KG1 (cell line): ENCODE measurements at places on chromosomes 5 and 9.

GRCh38 chr9:27491154-27491553, 32.9 kb upstream of the IFNK start:
- no peak for DNase-seq

DNA sequence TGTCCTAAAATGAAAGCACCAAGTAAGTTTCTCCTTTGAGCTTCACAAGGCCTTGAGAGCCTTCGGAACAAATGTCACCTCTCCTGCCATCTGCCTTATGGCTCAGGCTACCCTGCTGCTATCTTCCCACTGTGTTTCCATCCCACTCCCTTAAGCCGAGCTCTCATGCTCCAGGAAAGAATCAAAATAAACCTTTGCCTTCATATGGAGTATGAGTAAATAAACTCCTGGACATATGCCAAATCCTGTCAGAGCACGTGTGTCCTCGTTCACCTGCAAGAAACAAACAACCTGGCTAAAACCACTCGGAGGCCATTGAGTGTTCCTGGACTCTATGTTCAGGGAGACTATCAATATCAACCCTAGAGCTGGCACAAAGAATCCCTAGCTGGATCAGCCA, 122.3 kb upstream of the CCDC112 start:
- DNase-seq: no peak

GRCh38 chr9:81694541-81694940, 5.2 kb upstream of the TLE1 start:
- DNase-seq: no peak

DNA sequence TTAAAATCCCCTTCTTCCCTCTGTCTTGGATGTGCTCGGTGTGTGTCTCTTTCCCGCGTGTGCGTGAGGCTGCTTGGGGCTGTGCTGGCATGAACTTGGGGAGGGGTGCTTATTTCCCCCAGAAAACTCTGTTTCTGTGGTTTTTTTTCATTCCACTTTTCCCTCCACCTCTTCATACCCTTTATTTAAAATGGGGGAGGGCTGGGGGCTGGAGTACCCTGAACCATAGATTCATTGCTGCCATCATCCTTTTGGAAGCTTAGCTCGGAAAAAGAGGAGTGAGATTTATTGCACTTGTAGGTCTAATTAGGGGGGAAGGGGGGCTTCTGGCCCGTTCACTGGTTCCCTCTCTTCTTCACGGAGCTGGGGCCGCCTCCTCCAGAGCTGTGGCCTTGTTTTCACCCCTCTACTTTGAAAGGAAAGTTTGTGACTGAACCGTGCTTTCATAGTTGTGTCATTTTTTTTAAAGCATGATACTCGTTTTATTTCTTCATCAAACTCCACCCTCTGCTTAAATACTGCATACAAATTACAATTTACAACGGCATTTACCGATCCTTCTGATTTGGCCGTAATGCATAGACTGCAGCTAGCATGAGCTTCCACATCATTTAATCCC, 2.9 kb downstream of the NR2F1 start:
- DNase-seq: no peak

- DNase-seq: no peak
Measured at GRCh38 chr5:176818391-176819098, 8.2 kb downstream of the UNC5A start.

DNA sequence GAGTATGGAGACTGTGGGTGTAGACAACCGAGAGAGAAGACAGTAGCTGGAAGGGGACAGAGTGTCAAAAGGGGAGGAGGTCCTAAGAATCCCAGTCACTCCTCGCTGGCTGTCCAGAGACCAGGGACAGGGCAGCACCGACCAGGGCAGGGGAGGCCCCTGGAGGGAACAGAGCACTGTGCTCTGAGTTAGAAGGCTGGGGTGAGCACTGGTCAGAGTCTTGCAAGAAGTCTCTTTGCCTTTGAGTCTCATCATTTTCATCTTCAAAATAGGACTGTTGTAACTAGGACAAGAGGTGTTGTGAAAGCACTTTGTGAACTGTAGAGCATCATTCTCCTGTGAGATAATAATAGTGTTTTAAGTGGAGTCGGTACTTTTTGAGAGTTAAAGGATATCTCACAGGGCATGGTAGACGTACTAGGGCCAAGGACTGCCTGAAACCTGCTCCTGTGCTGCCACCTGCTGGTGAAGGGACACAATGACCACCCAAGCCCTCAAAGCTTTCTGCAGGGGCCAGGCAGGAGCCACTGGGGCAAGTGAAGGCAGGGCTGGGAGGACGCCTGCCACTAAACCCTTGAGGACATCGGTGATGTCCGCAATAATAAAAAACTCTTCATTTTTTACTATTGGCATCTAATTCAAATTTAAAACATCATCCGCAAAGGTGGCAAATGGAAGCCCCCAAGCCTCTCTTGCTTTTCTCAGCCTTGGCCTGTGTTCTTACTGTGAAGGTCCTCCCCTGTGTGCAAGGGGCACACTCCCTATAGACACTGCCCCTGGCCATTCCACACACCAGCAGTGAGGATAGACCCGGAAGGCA, 28.2 kb downstream of the SLC6A7 start:
- peak; percentile 31 for DNase-seq

- no peak for DNase-seq
Measured at GRCh38 chr9:21611891-21612290, 129.8 kb upstream of the IFNE start.

GRCh38 chr9:86187121-86187520, 72.3 kb downstream of the C9orf153 start:
- DNase-seq: no peak

- DNase-seq: no peak
Measured at GRCh38 chr9:93673839-93674334, 97.5 kb downstream of the PHF2 start.

DNA sequence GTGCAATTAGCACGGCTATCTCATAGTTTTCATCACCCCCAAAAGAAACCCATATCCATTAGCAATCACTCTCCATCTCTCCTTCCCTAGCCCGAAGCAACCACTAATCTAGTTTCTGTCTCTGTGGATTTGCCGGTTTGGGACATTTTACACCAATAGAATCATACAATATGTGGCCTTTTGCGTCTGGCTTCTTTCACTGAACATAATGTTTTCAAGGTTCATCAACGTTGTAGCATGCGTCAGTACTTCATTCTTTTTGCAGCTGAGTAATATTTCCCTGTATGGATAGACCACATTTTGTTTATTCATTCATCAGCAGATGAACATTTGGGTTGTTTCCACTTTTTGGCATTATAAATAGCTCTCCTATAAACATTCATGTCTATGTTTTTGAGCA, 75.4 kb upstream of the TBC1D2 start:
- DNase-seq: no peak

GRCh38 chr5:134099939-134100282, 14.6 kb upstream of the TCF7 start:
- DNase-seq: no peak

DNA sequence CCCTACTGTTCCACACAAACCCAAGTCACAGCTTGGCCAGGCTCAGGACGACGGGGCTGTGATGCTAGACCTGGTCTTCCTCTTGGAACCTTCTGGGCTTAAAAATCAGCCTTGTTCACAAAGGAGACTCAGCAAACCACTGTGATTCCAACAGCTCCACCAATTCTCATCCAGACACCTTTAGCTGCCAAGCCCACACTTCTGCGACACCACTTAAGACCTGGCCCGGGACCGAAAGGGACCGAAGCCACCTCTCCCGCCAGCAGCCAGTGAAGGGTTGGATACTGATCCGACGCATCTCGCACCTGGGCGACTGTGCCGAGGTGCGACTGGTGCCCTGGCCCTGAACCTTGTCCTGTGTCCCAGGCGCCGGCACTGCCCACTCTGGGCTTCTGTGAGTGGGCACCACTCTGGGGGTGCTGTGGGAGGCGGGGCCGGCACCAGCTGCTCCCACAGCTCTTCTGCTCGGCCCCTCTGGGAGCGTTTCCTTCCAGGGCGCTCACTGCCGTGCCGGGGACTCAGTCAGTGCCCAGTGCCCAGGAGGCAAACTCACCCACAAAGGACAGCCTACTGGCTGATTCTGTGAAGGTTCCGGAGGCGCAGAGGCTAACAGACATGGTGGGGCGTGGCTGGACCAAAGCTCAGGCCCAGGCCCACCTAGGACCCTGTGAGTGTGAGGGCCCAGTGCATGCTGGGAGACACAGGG, 50.9 kb downstream of the EXD3 start:
- no peak for DNase-seq

- DNase-seq: no peak
Measured at GRCh38 chr5:7597059-7597642, 201.2 kb downstream of the ADCY2 start.

GRCh38 chr5:89686081-89686765, 723.3 kb downstream of the CETN3 start:
- no peak for DNase-seq

GRCh38 chr5:13785781-13786415, 158.6 kb downstream of the DNAH5 start:
- no peak for DNase-seq

DNA sequence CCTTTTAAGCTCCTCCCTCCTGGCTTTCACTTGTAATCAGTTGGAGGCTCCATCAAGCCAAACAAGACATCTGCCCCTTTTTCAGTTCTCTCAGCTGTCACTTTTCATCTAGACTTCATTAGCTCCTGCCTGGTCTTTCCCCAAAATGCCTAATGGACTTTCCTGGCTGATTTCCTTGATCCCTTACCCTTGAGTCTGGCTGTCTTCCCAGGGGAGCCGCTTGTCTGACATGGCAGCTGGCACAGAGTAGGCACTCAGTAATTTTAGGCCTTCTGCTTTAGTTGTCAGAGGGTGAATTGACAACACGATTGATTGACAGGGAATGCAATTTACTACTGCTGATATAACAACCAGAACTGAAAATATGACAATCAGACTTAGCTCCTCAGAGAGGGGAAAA, 2.1 kb downstream of the C9orf153 start:
- no peak for DNase-seq

DNA sequence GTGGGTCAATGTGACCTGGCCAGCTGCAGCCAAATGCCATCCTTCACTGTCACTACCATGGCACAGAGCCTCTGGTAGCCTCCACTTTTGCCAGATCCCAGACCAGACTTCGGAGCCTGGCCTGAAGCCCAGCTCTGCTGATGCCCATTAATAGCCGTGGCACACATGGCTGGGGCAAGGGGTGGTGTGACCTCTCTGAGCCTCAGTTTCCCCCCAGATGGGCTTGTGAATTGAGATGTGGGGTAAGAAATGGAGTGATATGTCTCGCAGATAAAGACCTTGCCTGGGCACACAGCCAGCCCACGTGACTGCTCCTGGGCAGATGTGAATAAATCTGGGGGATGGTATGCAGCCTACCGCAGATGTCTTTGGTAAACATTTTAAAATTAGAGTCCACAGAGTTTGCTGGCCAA, 13.9 kb downstream of the SUSD3 start:
- no peak for DNase-seq

GRCh38 chr9:136141682-136142413, 23.2 kb upstream of the TMEM250 start:
- DNase-seq: no peak

- no peak for DNase-seq
Measured at GRCh38 chr5:148659641-148660345, 5.5 kb upstream of the HTR4 start.

GRCh38 chr9:18786911-18787650, 245.9 kb downstream of the SAXO1 start:
- DNase-seq: no peak

- DNase-seq: no peak
Measured at GRCh38 chr9:36971935-36972488, 62.1 kb downstream of the PAX5 start.

DNA sequence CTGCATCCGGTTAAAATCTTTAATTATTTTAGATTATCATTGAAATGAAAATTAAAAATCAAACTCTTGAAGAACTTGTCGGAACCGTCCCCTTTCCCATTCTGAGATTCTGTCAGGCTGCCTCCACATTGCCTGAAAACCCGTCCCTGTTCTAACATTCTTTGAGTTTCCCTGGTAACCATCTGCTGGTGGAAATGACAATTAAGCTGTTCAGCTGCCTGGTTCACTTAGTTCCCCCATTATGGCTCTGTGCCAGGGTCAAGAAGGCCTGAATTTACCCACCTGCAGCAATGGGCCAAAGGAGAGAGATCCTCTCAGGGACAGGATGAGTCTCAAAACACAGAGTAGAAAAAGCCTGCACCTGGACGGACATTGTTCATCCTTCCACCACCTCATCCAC, 11.8 kb upstream of the TCOF1 start:
- no peak for DNase-seq

GRCh38 chr5:15621094-15621493, 121.1 kb downstream of the FBXL7 start:
- no peak for DNase-seq

- DNase-seq: no peak
Measured at GRCh38 chr9:138095813-138096518, 218.4 kb downstream of the CACNA1B start.

DNA sequence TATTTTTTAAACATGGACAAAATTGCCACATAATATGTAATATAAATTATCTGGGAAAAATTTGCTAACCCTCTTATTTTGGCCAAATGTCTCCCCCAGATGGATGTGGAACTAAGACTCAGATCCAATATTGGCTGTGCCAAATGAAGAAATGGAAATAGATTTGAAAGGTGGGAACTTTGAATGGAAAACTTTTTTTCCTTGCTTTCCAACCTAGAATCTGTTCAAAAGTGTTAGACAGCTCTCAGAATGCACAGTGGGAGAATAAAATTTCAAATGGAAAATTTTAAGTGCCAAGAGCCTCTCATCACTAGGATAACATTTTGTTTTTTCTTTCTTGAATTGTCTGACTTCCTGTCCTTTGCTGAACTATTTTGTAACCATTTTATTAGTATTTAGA, 142.6 kb upstream of the GAS1 start:
- no peak for DNase-seq

DNA sequence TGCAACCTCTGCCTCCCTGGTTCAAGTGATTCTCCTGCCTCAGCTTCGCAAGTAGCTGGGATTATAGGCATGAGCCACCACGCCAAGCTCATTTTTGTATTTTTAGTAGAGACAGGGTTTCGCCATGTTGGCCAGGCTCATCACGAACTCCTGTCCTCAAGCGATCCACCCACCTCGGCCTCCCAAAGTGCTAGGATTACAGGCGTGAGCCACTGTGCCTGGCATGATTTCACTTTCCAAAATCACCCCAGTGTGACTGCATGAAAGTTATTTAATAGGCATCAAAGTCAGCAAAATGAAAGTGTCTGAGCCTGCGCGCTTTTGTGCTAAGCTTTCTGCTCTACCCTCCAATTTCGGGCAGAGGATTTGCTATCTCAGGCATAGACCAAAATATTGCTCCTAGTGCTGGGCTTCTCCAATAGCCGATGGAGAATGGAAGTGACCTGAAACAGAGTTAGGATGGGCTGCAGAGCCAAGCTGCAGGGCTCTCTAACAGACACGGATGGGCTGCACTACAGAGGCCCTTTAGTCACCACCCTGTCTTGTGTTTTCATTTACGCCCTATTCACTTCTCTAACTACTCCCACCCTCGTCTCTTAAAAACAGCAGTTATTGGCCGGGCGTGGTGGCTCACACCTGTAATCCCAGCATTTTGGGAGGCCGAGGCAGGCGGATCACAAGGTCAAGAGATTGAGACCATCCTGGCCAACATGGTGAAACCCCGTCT, 44.3 kb downstream of the RETREG1 start:
- no peak for DNase-seq

DNA sequence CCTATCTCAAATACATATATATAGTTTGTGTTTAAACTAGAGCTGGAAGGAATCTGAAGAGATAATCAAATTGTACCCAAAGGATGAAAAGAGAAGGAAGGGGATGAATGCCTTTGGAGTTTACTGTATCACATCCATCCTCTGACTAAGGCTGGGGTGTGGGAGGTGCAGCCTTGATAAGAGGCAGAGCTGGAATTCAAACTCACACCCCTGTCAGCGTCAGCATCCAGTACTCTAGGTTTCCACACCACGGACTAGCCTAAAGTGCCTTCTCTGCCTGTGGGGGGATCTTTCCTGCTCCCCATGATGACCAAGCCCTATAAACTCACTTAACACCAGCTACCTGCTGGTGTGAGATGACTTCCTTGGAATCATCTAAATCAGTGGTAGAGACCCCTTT, 48.1 kb downstream of the EPB41L4B start:
- DNase-seq: no peak
